NCI-H1694 (cell line): ENCODE measurements at places on chromosomes 1 and 21.
A peak's percentile ranks its signal among the peaks of the same experiment; 100 is the strongest.

GRCh38 chr1:35580949-35581388 is 7.9 kb downstream of the TFAP2E start:
- no peak for DNase-seq

GRCh38 chr1:93078638-93078985 is 471 bp upstream of the MTF2 start:
- DNase-seq: no peak

- no peak for DNase-seq
These were observed at the start of gene NPHS2 for GRCh38 chr1:179575497-179576314. Gene NPHS2 (minus strand): TSS chr1:179575948. CDS start chr1:179575864, 84 bp downstream.

DNA sequence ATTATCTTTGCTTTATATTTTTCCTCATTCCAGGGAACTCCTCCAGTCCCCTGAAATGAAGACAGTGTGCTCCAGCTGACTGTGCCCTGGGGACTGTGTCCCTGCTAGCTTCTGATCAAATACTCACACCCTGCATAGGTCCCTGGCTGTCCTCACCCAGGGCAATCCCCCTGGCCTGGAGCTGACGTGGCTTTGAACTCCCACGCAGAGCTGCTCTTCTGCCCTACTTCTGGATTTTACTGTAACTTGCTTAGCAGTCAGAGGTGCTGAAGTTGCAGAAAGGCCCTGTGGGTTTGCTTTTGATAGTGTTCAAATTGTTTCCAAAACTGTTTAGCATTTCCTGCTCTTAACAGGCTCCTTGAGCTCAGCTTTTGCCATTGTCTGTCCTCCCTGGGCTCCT is 186.5 kb downstream of the FASLG start:
- DNase-seq: no peak

GRCh38 chr1:246907472-246907871 is 24.3 kb downstream of the AHCTF1 start:
- DNase-seq: peak; percentile 31

GRCh38 chr1:234369784-234370183 is 3.5 kb upstream of the COA6 start:
- no peak for DNase-seq

DNA sequence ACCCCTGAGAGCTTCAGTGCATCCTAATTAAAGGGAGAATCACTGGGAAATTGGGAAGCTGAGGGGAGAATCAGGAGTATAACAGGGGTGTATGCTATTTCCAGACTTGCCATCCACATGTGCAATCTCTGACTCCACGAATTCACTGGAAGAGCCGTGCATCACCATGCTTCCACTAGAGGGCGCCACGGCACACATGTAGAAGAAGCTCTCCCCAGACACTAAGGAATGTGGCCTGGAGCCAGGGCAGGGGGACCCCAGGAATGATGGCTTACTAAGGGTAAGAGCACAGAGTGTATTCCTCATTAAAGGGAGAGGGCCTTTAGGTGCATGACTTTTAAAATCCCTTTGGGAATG is 81.5 kb downstream of the ABCA4 start:
- peak; percentile 84 for DNase-seq

- DNase-seq: no peak
These were observed at the start of gene TDRD5 for GRCh38 chr1:179591592-179592580. Gene TDRD5 (plus strand): TSS chr1:179591832. CDS start chr1:179592616, 784 bp downstream.

DNA sequence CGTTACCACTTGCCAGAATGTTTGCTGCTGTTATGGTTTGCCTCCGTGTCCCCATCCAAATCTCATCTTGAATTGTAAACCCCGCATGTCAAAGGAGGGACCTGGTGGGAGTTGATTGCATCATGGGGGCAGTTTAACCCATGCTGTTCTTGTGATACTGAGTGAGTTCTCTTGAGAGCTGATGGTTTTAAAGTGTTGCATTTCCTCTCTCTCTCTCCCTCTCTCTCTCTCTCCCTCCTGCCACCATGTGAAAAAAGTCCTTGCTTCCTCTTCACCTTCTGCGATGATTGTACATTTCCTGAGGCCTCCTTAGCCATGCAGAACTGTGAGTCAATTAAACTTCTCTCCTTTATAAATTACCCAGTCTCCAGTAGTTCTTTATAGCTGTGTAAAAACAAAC is 44.4 kb downstream of the CFHR5 start:
- DNase-seq: no peak

DNA sequence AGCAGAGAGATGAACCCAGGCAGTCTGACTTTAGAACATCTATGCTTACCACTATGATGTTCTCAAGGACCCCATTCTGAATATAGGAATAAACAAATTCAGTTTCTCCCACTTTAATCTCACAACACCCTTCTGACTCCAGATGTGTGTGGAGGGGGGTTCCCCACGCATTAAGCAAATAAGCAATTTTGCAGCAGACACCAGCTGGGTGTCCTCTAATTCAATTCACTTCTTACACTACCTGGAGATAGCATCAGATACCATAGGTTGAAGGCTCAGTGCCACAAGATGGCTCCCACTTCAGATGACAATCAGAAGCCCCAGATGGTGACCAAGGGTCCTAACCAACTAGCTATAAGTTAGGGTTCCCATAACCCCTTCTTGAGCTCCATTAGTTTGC is 30.3 kb upstream of the CEP350 start:
- DNase-seq: no peak

GRCh38 chr1:202126426-202126825 is 3.7 kb downstream of the GPR37L1 start:
- DNase-seq: no peak

DNA sequence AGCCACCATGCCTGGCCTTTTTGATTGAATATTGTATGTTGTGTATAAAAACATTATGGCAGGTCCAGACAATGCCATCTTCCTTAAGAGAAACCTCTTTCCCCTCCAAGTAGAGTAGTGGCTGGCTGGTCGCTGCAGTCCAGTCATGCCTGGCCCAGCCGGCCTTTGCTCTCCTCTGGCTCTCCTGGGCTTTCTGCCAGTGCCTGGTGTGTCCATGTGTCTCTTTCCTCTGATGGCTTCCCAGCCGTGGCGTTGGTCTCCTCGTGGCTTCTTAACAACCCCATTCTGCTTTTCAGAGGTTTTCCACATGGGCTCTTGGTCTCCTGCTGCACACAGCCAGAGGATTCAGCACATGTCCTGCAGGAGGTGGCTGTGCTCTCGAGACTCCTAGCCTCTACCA is 58.7 kb downstream of the DIP2A start:
- DNase-seq: no peak

DNA sequence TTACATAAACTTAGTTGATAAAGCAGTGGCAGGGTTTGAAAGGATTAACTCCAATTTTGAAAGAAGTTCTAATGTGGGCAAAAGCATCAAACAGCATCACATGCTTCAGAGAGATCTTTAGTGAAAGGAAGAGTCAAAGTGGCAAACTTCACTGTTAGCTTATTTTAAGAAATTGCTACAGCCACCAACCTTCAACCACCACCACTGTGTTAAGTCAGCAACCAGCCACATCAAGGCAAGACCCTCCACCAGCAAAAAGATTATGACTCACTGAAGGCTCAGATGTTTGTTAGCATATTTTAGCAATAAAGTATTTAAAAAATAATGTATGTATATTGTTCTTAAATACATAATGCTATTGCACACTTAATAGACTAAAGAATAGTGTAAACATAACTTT is 21.3 kb upstream of the MAGI3 start:
- no peak for DNase-seq

DNA sequence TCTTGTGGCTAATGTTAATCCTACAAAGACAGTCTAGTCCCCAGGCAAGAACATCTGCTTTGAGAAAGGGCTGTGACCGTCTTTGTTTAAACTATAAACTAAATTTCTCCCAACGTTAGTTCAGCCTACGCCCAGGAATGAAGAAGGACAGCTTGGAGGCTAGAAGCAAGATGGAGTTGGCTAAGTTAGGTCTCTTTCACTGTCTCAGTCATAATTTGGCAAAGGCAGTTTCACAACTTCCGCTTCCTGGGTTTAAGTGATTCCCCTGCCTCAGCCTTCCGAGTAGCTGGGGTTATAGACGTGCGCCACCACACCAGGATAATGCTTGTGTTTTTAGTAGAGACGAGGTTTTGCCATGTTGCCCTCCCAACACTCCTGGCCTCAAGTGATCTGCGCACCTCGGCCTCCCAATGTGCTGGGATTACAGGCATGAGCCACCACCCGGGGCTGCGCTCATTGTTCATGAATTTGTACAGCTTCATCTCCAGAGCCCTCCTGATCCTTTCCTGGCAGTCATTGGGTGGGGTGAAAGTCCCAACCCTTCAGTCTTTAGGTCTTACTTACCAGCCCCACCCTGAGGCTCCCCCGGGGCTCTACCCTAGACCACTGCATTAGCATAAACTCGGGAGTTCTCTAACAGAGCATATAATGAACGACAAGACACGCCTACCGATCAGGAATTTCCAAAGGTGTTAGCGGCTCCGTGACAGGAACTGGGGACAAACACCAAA is 4.9 kb upstream of the MASP2 start:
- DNase-seq: no peak

GRCh38 chr1:40782371-40782956 is 1.1 kb upstream of the KCNQ4 start:
- no peak for DNase-seq

- no peak for DNase-seq
These were observed 59.5 kb downstream of the ZBTB17 start for GRCh38 chr1:15916417-15916816.

- no peak for DNase-seq
These were observed 10.2 kb upstream of the PTGFRN start for GRCh38 chr1:116899529-116899928.
